Esophagus muscularis mucosa (tissue), 4 donors: ENCODE measurements at places on chromosomes 16 and 17. TPM values are rescaled to one million over a fixed set of nuclear protein-coding genes. Genes with fewer than 3 reads are reported as not detected.

GRCh38 chr16:89669755-89670154 lies 12.1 kb downstream of the SPATA33 start:
- DNase-seq: no peak

DNA sequence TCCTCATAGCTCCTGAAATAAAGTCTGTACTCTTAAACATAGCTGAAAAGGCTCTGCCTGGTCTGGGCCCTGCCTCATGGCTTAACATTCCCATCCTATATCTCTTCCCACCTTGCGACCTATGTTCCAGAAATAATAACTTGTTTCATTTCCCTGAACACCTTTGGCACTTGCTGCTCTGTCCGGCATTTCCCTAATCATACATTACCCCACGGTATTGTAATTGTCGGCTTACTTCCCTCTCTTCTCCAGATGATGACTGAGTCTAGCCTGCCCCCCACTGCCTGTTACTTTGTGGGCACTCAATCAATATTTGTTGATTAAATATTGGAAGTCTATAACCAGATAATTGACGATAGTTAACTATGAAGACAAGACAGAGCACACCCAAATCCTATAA lies 23.3 kb upstream of the SUPT4H1 start:
- DNase-seq: no peak

DNA sequence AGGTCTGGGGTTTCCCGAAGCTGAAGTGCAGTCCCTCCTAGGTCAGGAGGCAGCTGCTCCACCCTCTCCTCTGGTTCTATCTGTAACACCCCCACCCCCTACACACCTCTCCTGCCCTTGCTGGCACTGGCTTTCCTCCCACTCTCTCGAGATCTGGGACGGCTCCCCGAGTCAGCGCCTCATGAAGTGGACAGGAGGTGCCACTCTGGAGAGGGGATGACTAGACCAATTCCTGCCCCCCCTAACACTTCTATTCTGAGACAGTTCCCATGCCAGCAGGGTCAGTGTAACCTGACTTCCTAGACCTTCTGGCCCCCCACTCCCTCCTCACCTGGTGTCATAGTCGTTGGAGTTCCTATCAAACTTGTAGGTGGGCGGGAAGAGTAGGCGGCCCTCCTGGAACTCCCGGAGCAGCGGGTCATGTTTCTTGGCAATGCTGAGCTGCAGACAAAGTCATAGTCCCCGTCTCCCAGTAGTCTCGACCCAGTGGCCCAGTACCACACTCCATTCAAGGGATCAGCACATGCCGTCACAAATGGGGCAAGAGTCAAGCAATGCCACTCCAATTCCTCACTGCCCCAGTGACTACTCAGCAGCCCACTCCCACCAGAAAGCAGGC lies 9.7 kb downstream of the INPP5K start:
- DNase-seq: no peak

DNA sequence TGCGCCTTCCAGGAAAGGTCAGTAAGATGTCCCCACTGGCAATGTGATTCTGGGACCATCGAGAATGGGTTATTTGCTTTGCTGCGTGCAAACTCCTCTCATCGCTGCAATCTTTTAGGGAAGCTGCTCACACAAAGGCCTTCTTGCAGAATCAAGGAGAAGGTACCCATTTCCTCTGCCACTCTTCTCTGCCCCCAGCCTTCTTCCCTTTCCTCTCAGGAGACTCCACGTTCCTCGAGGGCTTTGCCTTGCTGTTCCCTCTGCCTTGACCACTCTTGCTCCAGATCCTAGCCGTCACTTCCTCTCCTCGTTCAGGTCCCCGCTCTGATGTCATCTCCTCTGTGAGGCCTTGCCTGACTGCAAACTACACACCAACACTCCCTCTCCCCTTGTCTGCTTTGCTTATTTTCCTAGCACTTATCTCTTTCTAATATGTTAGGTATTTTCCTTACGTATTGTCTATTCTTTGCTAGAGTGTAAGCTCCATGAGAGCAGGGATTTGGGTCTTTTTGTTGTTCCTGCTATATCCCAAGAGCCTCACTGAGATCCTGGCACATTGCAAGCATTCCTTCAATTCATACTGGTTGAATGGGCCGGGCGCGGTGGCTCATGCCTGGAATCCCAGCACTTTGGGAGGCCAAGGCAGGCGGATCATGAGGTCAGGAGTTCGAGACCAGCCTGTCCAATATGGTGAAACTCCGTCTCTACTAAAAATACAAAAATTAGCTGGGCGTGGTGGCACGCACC lies 5.3 kb upstream of the CRK start:
- DNase-seq: no peak

GRCh38 chr16:11735787-11736186 lies 6.9 kb downstream of the TXNDC11 start:
- DNase-seq: no peak

- DNase-seq: no peak
These were observed 85.7 kb downstream of the NT5M start for GRCh38 chr17:17388657-17389496.

DNA sequence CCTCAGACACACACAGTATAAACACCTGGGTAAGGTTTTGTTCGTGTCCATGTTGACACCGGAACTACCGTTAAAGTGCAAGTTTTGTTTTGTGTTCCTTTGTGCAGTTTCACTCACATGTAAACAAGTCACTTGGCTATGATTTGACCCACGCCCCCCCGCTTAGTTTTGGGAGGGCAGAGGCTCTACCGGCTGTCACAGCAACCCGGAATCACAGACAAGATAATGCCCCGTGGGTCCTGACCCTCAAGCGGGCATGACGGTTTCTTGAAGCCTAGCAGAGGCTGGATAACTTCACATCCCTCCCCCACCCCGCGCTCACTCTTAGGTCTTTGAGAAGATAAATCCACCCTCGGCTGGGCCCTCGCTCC lies 1.7 kb downstream of the RASD1 start:
- no peak for DNase-seq

- DNase-seq: peak; percentile 37
These were observed 13.4 kb upstream of the MEIOC start for GRCh38 chr17:44642834-44643233.

GRCh38 chr16:86676254-86676670 lies 97.9 kb downstream of the FOXL1 start:
- no peak for DNase-seq

DNA sequence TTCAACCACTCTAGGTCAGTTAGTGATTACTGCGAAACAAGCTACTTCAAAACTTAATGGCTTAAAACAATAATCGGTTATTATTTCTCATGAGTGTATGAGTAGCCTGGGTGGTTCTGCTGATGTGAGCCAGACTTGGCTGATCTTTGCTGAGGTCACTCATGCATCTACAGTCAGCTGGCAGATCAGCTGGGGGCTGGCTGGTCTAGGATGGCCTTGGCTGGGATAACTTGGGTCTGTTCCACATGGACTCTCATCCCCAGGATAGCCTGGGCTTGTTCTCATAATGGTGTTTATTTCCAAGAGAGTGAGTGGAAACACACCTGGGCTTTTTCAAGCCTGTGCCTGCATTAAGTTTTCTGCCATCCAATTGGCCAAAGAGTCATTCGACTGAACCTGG lies 13.0 kb downstream of the CCDC182 start:
- no peak for DNase-seq

DNA sequence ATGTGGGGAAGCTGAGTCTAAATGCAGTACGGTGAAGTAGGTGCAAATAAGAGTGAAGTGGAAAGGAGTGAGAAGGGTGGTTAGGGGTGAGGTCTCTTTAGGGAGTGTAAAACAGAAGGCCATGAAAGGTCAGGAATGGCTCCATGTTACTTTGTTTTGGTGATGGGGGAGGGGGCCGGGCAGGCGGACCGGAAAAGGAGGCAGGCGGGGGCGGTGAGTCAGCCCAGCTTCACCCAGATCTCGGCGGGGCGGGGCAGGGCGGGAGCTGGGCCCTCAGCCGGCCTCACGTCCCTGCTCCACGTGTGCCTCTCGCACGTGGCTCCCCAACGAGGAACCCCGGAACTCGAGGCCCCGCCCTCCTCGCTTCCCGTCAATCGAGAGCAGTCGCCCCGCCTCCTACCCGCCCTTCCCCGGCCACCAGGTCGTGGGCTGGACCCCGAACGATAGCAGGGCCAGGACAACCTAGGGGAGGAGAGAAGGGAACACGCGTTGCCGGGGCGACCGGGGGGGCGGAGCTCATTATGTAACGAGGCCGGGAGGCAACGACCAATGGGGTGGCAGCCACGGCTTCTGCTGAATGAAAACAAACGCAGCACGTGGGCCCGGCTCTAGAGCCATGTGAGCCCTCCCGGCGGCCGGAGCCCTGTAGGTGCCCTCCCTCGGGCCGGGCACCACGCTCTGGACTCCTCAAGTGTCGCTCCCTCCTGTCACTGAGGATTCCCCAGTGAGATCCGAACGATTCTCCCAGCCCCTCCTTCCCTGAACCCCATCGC lies 1.4 kb downstream of the NR1D1 start:
- peak; percentile 100 for DNase-seq

- no peak for DNase-seq
These were observed 70.2 kb downstream of the PARN start for GRCh38 chr16:14559809-14560241.

GRCh38 chr16:49484451-49484849 lies 110.8 kb downstream of the C16orf78 start:
- no peak for DNase-seq

- no peak for DNase-seq
These were observed 58.3 kb downstream of the SRCIN1 start for GRCh38 chr17:38547444-38547843.

DNA sequence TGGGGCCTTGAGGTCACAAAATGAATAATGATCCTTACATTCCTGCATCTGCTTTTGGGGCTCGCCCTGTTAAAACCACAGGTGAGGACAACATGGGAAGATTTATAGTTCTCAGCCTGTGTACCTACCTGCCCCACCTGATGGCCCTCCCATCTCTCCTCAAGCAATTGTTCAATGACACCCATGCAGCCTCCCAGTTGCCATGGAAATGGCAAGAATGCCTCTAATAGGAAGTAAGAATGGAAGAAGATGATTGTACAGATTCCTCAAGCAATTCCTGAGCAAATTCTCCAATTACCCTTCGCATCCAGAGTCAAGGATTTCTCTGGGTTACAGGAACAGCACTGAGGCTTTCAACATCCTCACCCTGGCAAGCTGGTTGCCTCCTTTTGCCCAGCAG lies 78.6 kb upstream of the CCL2 start:
- DNase-seq: no peak

DNA sequence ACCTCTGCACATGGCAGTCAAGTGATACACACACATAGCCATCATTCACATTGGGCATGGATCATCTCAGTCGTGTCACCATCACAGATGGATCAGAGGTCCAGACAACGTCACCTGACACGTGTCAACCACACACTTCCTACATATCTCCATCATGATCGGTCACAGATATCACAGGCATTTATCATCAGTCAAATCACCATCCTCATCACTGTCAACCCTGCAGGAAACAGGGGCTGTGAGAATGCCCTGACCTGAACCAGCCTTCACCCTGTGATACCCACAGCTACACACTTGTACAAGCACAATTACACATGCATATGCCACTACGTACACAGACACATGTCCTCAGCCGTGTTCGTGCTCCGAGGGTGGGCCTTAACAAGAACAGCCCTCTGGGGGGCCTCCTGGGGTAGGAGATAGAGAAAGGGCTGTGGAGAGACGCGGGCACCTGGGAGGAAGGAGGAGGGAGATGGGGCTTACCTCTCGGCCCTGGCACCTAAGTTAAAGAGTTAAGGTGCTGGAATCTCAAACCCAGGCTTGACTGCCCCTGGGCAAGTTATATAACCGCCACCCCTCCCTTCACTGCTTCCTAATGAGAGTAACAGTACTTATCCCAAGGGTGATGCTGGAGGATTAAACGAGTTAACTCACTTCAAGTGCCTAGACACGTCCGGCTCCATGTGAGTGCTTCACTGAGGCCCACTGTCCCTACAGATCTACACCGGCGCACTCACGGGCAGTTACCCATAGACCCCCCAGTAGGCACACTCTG lies 1.1 kb downstream of the SLC12A4 start:
- no peak for DNase-seq

- DNase-seq: no peak
These were observed 327.2 kb downstream of the SOX9 start for GRCh38 chr17:72448019-72448418.

GRCh38 chr17:76597156-76598003 lies 11.7 kb upstream of the ST6GALNAC2 start:
- DNase-seq: no peak

Gene ZNF75A
- 18.9 TPM for total RNA-seq

Gene OR1G1
- not detected for total RNA-seq

Gene SRCAP
- total RNA-seq: 59.3 TPM

Gene GLIS2
- total RNA-seq: 12.0 TPM

Gene SLC13A2
- total RNA-seq: not detected

Gene PRAC1
- not detected for total RNA-seq

Gene MAP3K14
- total RNA-seq: 7.8 TPM

Gene ABCC6
- 0.26 TPM for total RNA-seq

Gene CSNK2A2
- 43.6 TPM for total RNA-seq
